ENCODE measurements at places on chromosomes 4 and X.

GRCh38 chr4:87557348-87557747, 28.2 kb upstream of the SPARCL1 start:
- DNase-seq: no peak

DNA sequence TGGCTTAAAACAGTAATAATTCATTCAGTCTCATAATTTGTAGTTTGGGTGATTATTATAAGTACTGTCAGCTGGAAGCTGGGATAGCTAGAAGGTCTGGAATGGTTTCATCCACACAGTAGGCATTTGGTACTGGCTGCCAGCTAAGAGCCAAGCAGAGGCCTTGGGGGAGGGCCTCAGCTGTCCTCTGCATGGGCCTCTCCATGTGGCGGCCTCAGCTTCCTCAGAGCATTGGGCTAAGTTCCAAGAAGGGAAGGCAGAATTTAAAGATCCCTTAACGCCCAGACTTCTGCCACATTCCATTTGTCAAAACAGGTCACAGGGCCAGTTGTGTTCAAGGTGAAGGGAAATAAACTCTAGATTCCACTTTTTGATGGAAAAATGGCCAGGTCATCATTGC, 93.3 kb downstream of the NEUROG2 start:
- DNase-seq: no peak

- no peak for DNase-seq
These were observed 615.4 kb upstream of the ZFP42 start for GRCh38 chr4:187380181-187380581.

DNA sequence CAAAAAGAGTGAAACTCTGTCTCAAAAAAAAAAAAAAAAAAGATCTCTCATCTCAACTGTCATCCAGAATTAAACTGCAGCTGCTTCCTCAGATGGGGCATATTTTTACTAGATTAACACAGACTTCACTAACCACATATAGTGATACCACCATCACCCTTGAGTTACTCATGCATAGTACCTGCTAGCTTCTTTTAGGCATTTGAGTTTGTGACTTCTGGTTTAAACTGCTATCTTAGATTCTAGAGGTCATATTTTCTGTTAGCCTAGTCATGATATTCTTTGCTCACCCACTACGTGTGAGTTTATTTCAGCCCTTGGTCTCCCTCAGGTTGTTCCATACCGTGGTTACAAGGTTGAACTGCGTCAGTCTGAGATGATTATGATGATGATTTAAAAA, 154.9 kb upstream of the BMP3 start:
- no peak for DNase-seq

DNA sequence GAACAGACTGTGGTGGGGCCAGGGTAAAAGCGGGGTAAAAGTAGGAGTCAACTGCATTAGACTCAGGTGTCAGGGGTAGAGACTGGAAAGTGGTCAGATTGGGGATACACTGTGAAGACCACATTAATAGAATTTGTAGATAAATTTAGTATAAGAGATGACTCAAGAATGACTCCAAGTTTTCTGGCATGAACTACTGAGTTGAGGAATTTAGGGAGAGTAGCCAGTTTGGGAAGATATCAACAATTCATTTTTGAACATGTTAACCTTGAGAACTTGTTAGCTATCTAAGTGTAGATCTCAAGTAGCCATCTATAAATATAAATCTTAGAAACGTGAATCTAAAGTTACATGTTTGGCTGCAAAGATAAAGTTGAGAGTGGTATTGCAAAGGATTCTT, 206.9 kb upstream of the HCCS start:
- DNase-seq: no peak

DNA sequence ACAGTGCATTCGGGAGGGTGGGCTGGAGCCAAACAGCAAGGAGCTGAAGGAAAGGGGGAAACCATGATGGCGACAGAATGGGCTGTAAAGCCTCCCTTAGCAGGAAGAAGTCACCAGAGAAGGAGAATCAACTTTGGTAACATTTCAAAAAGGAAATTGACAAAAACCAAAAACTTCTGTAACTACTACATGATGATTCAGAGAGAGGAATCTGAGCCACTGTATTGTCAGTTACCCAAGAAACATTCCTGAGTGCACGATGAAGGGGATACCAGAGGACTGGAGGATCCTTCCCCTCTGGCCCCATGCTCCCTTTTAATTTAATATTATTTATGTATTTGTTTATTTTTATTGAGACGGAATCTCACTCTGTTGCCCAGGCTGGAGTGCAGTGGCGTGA, 26.3 kb downstream of the PDHA1 start:
- DNase-seq: no peak

DNA sequence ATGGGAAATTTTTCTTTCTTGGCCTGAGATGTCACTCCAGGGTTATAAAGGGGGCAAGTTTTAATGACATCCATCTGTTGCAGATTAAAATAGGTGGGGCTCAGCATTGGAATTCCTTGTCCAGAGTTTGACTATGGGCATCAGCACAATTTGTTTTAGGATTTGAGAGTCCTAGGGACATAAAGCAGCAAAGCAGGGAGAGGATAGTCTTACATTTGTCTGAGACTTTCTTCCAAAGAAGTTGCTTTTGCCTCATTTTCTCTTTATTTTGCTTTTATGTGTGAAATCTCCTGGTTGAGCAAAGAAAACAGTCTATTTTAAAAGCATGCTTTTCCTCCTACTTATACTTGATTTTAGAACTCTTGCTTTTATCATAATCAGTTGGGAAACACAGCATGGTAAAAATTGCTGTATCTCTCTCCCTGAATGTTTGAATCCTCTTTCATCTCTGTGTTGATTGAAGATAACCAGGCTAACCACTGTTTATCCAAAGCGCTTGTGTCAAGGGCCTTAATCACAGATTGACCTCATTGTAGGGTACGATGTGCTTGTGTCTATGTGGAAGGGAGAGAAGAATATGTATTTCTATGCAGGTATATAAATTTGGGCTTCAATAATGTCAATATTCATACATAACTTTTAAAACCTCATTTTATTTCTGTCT, 121.5 kb downstream of the ANK2 start:
- DNase-seq: no peak

DNA sequence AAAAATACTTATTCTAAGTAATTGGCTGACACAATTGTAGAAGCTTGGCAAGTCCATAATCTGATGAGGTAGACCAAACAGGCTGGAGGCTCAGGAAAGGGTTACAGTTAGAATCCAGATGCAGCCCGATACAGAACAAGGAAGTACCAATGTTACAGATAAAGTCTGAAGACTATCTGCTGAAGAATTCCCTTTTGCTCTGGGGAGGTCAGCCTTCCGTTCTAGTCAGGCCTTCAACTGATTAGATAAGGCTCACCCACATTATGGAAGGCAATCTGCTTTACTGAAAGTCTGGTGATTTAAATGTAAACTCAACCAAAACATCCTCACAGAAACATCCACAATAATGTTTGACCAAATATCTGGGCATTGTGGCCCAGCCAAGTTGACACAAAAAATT, 7.4 kb upstream of the DYNLT3 start:
- no peak for DNase-seq

DNA sequence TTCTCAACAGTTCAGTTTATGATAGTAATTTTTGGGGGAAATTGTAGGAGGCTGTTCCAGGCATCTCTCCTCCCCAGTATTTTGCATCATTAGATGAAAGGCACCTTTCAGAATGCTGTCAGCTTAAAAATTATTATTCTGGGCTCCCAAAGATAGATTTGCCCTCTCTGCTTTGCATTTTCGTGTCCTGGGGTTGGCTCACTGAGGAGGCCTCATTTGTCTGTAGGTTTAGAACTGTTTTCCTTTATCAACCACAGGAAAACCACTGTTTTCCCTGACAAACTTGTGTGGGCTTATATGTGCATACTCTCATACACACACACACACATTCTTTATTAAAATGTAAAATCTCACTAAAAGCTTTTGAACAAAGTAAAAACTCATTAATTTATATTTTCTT, 197.2 kb upstream of the VCX3A start:
- no peak for DNase-seq

DNA sequence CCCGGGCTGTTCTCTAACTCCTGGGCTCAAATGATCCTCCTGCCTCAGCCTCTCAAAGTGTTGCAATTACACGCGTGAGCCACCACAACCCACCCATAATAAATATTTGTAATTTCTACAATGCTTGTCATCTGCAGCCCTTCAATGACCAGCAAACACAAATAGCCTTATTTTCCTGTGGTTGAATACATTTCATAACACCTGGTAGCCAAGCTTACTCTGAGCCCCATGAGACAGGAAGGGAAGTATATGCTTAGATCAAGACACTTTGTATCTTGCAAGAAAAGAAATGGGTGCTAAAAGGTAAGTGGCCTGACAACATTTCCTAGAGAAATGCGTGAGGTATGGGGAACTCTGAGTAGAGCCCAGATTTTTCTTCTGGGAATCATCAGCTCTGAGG, 56.9 kb upstream of the PDGFRA start:
- no peak for DNase-seq

- no peak for DNase-seq
These were observed 71.0 kb downstream of the GPAT3 start for GRCh38 chr4:83606898-83607297.

DNA sequence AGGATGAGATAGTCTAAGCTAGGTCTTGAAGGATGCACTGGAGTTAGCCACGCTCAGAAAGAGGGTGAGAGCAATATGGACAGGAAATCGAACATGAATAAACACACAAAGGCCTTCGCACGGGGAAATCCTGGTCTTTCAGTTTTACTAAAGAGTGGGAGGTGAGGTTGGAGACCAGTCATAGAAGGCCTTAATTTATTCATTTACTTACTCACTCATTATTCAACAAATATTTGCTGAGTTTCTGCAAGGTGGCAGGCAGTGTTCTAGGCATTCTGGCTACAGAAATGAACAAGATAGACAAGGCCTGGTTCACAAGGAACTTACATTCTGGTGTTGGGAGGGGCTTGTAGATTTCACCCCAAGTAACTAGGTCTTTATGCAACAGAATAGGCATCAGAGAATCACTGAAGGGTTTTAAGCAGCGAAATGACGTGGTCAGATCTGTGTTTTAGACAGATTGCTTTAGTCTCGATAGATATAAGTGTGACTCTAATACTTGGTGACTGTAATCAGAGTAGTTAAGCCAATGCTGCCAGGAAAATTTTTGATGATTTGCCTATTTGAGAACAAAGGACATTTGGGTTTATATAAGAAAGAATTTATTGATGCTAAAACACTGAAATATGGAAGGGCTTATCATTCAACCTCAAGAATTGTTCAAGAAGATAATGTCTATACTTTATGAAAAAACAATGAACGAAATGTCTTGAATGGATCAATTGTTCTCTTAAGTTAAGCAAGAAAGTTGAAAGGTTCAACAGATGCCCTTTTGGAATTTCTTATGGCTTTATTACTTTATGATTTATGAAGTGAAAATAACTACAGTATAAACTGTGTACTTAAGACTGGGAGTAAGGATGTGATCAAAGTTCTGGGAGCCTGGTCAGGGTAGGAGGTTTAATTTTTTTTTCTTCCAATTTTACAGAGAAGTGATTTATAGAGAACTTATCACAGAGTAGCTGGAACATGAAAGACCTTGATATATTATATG, 184.4 kb upstream of the CASK start:
- no peak for DNase-seq

GRCh38 chr4:3686753-3687152, 79.4 kb upstream of the ADRA2C start:
- DNase-seq: no peak

DNA sequence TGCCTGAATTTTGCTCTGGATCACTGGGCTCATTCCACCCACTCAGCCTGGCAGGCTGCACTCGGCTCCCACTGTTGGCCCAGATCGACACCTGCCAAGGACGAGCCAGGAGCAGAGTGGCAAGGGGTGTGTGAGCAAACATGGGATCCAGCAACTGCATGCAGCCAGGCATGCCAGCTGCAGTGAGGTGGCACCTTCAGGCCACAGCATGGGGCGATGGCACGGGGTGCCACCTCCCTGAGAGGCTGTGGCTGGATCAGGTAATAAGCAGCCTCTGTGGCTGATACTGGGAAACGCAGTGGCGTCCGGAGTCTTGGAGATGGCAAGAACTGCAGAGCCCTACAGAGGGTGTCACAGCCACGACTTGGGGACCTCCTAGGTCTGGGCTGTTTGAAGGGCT, 244.5 kb upstream of the FSTL5 start:
- no peak for DNase-seq

- no peak for DNase-seq
These were observed 118.3 kb downstream of the MGST2 start for GRCh38 chr4:139783741-139784484.

GRCh38 chrX:13742397-13743176, 8.0 kb downstream of the OFD1 start:
- no peak for DNase-seq

GRCh38 chr4:94014484-94015136, 186.1 kb downstream of the ATOH1 start:
- DNase-seq: no peak

GRCh38 chr4:6932918-6933317, 23.3 kb downstream of the TBC1D14 start:
- no peak for DNase-seq
